ENCODE measurements at places on chromosomes 12 and 14.

DNA sequence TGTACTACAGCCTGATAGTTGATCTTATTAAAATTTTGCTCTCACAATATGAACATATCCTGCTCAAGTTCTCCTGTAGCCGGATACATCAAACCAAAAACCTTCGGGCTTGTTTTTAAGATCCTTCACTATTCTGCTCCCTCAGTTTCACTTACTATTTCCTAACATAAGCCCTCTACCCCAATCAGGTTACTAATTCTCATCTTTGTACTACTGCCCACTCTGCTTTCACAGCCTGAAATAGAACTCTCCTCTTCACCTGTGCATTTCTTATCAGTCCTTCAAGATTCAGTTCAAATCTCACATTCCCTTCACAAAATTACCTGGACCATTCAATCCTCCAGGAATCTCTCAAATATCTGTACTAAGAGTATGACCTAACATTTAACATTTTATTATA is 14.2 kb downstream of the PAWR start:
- no peak for DNase-seq

DNA sequence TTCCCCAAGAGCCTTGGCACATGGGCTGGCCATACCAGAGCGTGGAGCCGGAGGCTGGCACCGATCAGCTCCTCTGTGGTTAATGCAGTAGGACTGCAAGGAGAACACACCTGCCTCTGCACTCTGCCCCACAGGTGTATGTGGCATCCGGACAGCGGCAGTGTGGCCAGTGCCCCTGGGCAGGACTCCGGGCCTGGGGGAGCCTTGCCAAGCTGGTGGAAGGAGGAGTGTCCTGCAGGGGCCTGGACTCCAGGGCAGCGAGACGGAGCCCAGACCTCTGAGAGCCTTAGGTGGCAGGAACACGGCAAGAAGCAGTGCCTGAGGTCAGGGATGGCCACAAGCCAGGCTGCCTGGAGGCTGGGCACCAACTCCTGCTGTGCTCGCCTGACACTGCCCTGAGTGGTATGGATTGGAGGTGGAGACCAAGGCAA is 5.3 kb upstream of the BEGAIN start:
- DNase-seq = no peak

DNA sequence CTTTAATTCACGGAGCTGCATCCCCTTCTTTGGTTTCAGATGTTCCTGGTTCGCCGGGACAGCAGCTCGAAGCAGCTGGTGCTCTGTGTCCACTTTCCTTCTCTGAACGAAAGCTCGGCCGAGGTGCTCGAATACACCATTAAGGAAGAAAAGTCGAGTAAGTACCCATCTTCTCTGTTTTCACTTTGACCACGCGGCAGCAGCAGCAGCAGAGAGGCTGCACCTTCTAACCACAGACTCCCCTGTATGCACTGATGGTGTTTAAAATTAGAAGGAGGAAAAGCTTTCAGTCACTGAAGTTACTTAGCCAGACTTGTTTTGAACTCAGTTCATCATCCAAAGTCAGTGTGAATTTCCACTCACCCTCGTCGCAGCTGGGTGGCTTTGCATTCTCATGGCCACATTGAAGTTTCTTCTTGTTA is 63.8 kb downstream of the RIN3 start:
- DNase-seq = no peak

- no peak for DNase-seq
Measured at GRCh38 chr12:125259178-125259867, 194.1 kb downstream of the AACS start.

DNA sequence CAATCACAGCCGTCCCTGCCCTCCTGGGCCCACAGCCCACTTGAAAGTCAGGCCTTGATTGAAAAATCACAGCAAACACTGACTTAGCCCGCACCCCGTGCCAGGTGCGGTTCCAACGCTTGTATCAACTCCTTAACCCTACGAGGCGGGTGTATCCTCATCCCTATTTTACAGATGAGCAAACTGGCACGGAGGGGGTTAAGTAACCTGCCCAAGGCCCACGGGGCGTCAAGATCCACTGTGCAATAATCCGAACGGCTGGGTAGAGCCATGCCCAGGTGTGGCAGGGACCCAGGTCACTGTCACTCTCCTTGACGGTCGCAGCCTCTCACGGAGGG is 583 bp downstream of the DNAH10 start:
- no peak for DNase-seq

GRCh38 chr14:89767861-89768268 is 186.7 kb downstream of the EFCAB11 start:
- DNase-seq = peak; percentile 72

All from foreskin fibroblast (primary cell).